ENCODE measurements at places on chromosomes 7 and 10.

GRCh38 chr10:100878291-100878910 lies 34.4 kb upstream of the SLF2 start:
- DNase-seq: peak; percentile 69

DNA sequence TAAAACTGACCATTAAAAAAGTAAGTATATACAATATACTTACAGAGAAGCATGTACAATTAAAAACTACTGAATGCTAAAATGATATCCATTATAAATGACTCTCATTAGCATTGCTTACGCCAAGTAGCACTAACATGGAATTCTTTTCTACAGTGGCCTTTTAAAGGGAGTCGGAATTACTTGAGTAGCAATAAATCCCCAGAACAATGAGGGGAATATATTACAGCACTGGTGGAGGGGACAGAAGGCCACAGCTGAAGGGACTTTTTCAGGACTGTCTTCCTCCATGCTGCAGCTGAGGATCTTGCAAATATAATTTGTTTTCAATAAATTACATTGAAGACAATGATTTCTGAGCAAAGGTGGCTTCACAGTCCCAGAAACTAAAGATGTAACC lies 97.0 kb downstream of the ALOX5 start:
- DNase-seq: no peak

- DNase-seq: no peak
These were observed 135.5 kb upstream of the CACNA2D1 start for GRCh38 chr7:82579047-82579446.

- no peak for DNase-seq
These were observed 14.3 kb downstream of the LRRN3 start for GRCh38 chr7:111105269-111105668.

DNA sequence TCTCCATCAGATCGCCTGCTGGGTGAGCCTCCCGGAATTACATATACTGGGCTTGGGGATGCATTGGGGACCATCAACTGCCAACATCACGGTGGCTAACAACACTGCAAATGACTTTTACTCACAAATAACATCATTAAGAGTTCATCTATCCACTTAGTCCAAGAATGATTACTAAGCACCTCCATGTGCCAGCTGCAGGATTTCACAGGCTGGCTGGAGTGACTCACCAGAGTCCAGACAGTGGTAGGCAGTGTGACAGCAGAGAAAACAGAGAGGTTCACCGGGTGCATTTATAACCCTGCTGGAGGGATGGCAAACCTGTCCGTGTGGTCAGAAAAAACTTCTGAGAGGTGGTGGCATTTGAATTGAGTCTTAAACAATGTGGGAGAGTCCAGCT lies 3.2 kb upstream of the IGFBP3 start:
- DNase-seq: no peak

DNA sequence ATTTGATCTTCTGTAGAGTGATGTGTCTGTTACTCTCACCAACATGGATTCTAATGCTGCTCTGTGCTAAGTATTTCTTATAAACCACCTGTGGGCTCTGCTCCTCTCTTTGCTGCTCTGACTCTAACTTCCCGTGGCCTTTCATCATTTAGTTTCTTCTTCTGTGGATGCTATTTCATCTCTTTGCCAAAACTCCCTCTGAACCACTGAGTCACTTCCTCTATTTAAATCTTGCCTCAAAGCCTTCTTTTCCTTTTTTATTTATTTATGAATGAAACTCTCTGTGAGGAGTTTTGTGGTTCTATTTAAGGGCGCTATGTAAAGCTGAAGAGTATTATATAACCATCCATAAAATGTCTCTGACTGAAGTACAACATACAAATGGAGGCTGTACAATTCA lies 538.5 kb downstream of the SUGCT start:
- no peak for DNase-seq

DNA sequence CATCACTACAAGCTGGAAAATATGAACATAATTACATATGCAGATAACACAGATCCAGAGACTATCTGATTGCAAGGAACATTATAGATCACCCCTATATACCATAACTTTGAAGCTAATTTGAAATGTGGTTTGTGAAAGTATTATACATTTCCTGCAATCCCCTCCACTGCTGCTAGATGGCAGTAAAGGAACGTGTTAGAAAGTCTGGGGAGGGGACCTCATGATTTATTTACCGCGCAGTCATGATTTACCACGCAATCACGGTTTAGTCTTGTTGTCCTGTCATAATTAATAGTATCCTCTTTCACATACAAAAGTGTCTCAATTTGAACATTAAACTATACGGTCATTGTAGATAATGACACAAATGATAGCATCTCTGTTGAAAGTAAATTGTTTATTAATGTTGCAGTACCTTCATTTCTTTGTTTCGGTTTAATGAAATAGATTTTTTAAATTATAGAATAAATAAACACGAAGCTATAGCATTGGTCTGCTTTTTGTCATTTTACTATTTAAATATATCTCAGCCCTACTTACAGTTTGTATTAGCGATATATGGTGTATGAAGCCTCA lies 145.3 kb upstream of the PRSS1 start:
- peak; percentile 62 for DNase-seq

DNA sequence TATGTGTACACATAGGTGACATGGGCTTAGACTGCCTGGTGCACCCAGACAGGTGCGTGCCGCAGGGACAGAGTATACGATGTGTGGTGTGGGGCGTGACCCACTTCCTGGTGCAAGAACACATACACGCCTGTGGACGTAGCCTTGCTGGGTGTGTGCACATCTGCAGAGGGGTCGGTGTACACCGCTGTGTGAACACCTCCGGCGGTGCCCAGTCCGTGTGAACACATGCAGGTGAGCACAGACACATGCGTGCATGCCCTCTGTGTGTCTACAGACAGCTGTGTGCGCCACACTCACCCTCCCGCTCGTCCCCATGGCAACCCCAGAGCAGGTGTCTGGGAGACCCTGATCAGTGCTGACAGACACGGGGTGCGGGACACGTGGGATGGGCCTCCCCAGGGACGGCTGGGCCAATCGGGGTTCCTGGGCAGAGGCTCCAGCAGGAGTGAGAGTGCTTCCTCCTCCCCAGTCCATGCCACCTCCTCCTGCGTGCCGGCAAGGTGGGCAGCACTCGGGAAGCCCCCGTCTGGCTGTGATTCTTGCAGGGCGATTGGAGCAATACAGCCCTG lies 23.4 kb downstream of the ELFN1 start:
- no peak for DNase-seq

DNA sequence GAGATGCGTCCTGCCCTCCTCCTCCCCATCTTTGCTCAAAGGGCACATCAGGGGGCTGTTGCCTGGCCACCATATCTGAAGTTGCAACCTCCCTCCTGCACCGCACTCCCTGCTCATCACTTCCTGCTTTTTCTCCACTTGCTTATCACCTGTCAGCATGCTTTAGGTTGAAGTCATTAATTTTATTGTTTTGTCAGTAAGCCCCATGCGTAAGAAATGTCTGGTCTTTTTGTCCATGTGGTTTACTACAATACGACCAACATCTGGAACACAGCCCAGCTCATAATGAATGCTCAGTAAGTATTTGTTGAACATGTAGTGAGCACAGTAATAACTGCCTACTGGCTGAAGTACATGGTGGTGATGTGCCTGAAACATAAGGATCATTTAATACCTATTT lies 71.6 kb upstream of the GJD4 start:
- DNase-seq: no peak

GRCh38 chr7:121810831-121811672 lies 61.9 kb upstream of the PTPRZ1 start:
- no peak for DNase-seq

GRCh38 chr10:75352650-75353049 lies 48.9 kb downstream of the ZNF503 start:
- DNase-seq: no peak

DNA sequence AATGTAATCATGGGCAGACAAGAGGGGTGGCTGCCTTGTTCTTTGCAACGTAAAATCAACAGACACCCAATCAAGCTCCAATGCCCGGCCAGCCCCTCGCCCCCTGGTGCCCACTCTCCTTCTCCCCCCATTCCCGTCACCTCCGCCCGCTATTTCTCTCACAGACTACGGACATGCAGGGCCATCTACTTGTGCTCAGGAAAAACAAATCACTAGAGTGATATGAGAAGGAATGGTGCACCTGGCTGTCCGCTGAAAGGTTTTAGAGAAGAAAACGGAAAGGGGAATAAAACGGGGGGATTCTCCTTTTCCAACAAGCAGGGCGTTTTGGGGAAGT lies 396 bp downstream of the GRM8 start:
- peak; percentile 15 for DNase-seq

- no peak for DNase-seq
These were observed 50.0 kb downstream of the PNLIPRP2 start for GRCh38 chr10:116670706-116671105.

GRCh38 chr10:97682042-97682441 lies 5.0 kb downstream of the AVPI1 start:
- DNase-seq: no peak

DNA sequence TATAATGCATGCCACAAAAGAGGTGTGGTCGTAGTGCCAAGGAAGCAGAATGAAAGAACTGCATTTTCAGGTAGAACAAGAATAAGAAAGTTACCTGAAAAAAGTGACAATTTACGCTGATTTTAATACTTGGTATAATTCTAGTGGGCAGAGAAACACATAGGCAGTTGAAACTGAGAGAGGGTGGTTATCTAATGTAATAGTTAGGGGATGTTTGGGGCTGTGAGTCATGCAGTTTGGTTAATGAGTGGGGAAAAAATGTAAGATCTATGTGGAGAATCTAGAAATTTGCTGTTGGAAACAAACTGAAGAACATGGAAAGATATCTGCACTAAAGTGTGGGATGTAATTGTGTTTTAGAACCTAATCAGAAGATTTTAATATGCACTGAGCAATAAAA lies 33.7 kb downstream of the ZNF37A start:
- DNase-seq: no peak

- DNase-seq: no peak
These were observed 63.5 kb downstream of the MGMT start for GRCh38 chr10:129530581-129530980.

- DNase-seq: no peak
These were observed 473.8 kb upstream of the GALNT17 start for GRCh38 chr7:70657989-70658632.

GRCh38 chr7:111789870-111790269 lies 227.6 kb upstream of the IMMP2L start:
- DNase-seq: no peak

- DNase-seq: no peak
These were observed 59.0 kb downstream of the PRR15 start for GRCh38 chr7:29622335-29623265.

- no peak for DNase-seq
These were observed 143.6 kb downstream of the GLI3 start for GRCh38 chr7:42093349-42093905.

DNA sequence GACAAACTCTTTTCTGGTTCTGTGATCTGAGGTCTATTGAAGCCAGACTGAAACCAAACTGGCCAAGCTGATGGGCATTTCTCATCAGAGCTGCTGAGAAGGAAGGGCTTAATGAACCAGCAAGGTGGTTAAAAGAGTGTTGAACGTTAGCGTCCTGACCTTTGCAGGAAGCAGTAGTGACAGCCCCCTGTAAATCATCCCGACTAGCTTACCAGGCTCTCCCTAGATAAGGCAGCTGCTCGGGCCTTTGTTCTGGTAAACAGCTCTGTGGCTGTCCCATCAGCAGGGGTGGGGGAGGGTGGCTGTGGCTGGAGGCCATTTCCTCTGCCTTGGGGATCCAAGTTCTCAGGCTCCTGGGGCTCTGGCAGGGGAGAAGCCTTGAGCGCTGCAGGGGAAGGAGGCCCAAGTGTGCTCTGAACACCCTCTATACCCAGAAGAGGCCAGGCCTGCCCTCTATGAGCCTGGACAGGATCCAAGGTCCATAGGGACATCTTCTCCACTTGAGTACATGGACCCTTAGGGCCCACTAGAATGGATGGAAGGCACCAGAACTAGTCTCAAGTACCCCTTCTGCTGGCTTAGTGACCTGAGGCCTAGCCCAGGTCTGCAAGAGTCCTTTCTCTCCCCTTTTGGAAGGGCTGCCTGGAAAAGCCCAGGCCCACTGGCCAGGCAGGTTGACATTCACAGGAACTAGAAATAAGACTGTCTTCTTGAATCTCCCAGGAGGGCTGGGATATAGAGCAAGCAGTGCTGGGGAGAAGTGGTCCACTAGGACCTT lies 134.6 kb downstream of the ARHGAP22 start:
- DNase-seq: no peak

- no peak for DNase-seq
These were observed 547.8 kb downstream of the SORCS3 start for GRCh38 chr10:105188737-105189462.

- DNase-seq: no peak
These were observed 70.1 kb upstream of the TFEC start for GRCh38 chr7:116100626-116101025.

DNA sequence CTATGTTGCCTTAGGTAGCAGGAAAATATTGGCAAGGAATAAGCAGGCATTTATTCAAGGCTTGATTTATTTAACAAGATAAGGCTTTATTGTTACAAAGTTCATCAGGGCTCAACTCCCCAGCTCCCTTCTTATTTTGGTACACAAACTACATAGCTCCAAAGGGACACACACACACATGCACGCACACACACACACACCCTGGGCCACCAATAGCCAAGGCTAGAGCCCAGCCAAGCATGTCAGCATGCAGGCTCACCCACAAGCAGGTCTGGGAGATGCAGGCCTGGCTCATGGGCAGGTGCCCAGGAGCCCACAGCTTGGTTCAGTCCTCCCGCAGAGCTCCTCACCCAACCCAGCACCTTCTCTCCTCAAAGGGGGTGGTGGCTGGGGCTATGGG lies 23.4 kb downstream of the LEP start:
- DNase-seq: no peak

GRCh38 chr7:105210721-105211205 lies 178.0 kb downstream of the SRPK2 start:
- DNase-seq: no peak

- DNase-seq: no peak
These were observed 6.8 kb downstream of the PTPN12 start for GRCh38 chr7:77543910-77544309.

GRCh38 chr7:133859231-133859630 lies 267.9 kb upstream of the LRGUK start:
- no peak for DNase-seq

DNA sequence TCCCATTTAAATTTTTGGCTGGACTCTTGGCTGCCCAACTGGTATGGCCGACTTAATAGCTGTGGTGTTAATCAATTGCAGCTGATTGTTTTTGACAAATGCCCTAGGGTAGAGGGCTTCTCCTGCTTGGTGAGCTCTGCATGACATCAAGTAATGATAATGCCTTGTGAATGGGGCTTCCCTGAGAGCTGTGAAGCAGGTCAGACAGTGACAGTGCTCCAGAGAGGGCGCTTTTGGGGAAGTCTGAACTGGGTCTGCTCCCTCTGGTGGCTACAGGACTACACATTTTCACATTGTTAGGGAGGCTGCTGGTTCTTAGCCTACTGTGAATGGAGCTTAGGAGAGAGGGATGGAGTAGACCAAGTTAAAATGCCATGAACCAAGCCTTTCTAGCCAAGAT lies 98.8 kb downstream of the SDK1 start:
- peak; percentile 58 for DNase-seq

- DNase-seq: no peak
These were observed 191.9 kb upstream of the AGK start for GRCh38 chr7:141359262-141359661.
